ENCODE measurements at places on chromosomes 5 and 9.

GRCh38 chr9:131149688-131150053, 24.3 kb downstream of the NUP214 start:
- no peak for DNase-seq

DNA sequence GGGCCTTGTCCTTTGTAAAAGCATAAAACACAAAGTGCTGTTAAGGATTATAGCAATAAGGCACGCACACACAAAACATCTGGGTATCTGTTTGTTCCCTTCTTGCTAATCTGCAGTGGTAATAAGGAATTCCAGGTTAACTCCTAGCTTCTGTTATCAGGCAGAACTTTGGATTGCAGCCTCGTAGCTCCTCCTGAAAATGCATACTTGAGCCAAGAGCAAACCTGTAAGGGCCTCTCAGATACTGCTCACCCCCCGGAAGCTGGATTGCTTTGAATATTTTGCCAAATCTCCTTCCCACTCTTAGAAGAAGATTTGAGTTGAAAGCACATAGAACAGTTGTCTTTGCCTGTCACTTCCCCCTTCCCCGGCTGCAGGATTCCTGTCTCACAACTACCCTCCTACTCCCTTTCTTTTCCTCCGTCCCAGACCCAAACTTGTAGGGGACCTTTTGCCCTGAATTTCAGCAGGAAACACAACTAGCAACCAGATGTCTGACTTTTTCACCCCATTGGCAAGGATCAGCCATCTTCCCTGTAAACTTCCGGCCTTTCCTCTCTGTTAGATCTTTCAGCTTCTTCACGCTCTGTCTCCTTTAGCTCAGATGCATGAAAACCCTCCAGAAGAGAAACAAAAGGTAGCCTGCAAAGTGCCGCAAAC, 28.2 kb upstream of the SMAD5 start:
- DNase-seq = no peak

DNA sequence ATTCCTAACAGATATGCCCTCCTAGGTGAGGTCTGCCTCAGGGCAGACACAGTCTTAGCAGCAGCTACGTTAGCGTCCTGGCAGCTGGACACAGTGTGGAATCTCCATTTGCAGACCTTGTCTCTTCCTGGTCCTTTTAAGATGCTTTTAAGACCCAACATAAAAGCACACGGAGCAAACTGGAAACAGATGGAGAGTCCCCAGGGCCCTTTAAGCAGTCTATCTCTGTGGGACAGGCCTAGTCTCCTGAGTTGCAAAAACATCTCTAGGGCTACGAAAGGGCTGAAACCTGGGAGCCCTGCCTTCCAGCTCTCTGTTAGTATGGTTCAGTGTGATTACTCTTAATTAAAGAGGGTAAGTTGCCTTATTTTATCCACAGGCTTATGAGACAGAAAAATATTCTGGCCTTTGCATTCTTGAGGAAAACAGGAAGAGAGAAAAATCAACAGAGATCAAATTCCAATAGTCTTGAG, 66.0 kb upstream of the GNA14 start:
- DNase-seq = no peak

- DNase-seq = no peak
These were observed 202.4 kb downstream of the MAPKAP1 start for GRCh38 chr9:125504616-125505015.

GRCh38 chr5:170100066-170100943, 5.4 kb upstream of the FOXI1 start:
- peak; percentile 51 for DNase-seq

DNA sequence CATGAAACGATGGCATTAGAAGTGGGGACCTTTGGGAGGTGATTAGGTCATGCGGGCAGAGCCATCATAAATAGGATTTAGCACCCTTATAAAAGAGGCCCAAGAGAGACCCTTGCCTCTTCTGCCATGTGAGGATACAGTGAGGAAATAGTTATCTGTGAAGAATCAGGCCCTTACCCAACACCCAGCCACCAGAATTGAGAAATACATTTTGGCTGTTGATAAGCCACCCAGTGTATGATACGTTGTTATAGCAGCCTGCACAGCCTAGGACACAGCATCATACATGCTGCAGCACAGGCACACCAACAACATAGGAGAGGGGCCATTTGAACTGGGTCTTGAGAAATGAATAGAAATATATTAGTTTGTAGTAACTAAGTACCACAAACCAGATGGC, 8.0 kb upstream of the MAMDC2 start:
- no peak for DNase-seq

GRCh38 chr5:145777445-145778063, 57.6 kb downstream of the PRELID2 start:
- no peak for DNase-seq

- DNase-seq = no peak
These were observed 93.2 kb upstream of the CPEB4 start for GRCh38 chr5:173794901-173795416.

- DNase-seq = no peak
These were observed 79.6 kb upstream of the CDK20 start for GRCh38 chr9:88053856-88054501.

DNA sequence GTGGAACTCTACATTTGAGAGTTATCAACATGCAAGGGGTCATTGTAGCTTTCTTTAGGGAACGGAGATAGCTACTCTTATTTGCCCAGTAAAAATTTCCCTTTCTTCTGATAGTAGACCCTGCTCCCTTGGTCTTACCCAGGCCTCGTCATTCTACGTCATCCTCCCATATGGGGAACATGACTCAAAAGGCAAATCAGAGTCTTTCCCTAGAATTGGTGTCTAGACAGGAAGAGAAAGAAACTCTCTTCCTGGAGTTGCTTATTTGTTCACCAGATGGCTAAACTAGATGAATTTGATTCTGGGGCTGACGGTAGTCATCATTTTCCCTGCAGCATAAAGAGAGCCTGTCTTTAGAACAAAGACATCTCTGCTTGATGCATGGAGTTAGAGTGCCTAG, 12.2 kb upstream of the SLC38A9 start:
- DNase-seq = no peak

GRCh38 chr5:177249761-177250537, 53.6 kb downstream of the RAB24 start:
- no peak for DNase-seq

DNA sequence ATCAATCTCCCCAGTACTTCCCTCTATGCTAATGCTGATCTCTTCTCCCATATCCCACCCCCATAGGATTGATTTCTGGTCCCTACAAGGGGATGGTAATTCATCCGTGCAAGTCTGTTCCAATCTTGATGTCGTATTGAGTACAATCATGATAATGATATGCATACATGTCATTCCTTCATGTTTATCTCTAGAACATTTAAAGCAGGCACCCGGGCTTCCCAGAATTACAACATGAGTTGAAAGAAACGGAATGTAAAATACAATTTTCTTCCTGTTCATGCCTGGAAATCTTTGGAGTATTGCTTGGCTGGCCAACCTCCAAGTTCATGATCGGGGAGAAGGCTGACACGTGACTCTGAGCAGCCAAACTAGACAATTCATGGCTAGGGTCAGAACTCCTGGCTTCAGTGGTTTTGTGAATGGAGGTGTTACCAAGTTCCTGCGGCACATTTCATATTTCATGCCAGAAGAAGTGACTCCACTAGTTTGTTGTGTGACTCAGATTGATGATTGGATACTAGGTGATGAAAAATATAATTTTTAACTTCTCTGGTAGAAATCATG, 66.6 kb downstream of the C9orf152 start:
- peak; percentile 98 for DNase-seq

Measured in AG04449 (cell line).